Activated CD8-positive, alpha-beta T cell treated with anti-CD3 and anti-CD28 coated beads, Interleukin-2, amount 10 ng/mL, durations not matched to agents 7 days and 5 days (primary cell): ENCODE measurements at places on chromosomes 2 and 18.

DNA sequence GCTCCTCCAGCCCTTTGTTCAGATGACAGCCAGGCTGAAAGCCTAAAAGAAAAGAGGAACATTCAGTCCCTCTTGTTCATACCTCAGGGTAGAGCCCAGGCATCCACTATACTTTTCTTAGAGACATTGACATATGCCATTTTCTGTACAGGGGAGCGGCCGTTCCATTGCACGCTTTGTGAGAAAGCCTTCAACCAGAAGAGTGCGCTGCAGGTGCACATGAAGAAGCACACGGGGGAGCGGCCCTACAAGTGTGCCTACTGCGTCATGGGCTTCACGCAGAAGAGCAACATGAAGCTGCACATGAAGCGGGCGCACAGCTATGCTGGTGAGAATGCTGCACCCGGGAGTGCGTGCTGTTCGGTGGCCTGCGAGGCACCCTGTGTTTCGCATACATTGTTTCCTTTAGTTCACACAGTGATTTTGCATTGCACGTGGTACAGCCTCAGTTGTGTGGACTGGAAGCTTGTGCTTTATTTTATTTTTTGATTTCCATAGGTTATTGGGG is 138.2 kb downstream of the ZNF236 start:
- H3K27ac ChIP-seq: no peak overlapping the region
- peaks cover 30% of the 10 kb centered on the region for H3K4me1 ChIP-seq
- H3K27me3 ChIP-seq: no peaks in the 10 kb centered on the region
- no peak for DNase-seq
- H3K4me3 ChIP-seq: no peak overlapping the region

GRCh38 chr2:58350484-58350883 is 109.4 kb upstream of the FANCL start:
- H3K4me3 ChIP-seq: no peak overlapping the region
- no peaks in the 10 kb centered on the region for H3K36me3 ChIP-seq
- peak; percentile 30 for DNase-seq
- no peak overlapping the region for H3K27ac ChIP-seq
- peaks cover 43% of the 10 kb centered on the region for H3K27me3 ChIP-seq
- H3K4me1 ChIP-seq: peaks cover 11% of the 10 kb centered on the region

- peak; percentile 69 for DNase-seq
- peaks cover 56% of the 10 kb centered on the region for H3K36me3 ChIP-seq
- peak overlapping the region; percentile 58 for H3K4me3 ChIP-seq
- H3K27me3 ChIP-seq: no peaks in the 10 kb centered on the region
- H3K27ac ChIP-seq: peak overlapping the region; percentile 92
- peaks cover 82% of the 10 kb centered on the region for H3K4me1 ChIP-seq
Measured at GRCh38 chr2:234444893-234445292, 52.0 kb downstream of the ARL4C start.

GRCh38 chr2:230268606-230269243 is 43.2 kb downstream of the SP140 start:
- DNase-seq: no peak
- H3K27me3 ChIP-seq: no peaks in the 10 kb centered on the region
- H3K4me1 ChIP-seq: peaks cover 39% of the 10 kb centered on the region
- H3K27ac ChIP-seq: peak overlapping the region; percentile 9
- H3K36me3 ChIP-seq: peaks cover 85% of the 10 kb centered on the region
- H3K4me3 ChIP-seq: no peak overlapping the region

DNA sequence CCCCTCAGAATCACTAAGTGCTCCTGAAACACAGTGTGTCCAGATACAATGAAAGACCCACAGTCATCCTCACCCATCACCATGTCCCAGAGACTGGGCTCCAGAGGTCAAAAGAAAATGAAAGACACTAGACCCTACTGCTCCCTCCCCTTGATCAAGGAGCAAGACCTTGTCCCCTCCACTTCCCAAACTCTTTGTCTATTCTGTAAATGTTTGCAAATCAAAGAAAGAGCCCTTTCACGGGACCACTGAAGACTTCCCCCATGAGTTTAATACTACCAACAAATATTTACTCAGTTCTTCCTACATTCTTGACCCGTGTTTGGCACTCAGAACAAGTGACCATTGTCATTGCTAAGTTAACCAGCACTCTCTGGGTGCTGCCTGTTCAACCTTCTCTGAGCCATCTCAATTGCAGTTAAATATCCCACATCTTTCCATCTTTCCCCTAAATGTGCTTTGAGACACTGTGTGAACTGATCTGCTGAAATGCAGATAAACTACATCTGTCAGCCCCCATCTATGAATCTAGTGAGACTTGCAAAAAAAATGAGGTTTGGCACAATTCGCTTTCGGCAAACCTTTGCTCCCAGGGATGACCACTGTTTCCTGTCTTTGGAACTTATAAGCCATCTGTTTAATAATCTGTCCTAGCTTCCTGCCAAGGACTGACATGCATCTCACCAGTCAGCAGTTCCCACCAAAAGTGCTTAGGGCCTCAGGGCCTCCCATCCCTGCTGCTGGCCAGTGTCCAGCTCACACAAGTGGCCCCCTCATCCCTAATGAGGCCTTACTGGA is 170.3 kb downstream of the GFPT1 start:
- no peak overlapping the region for H3K27ac ChIP-seq
- no peak overlapping the region for H3K4me3 ChIP-seq
- H3K27me3 ChIP-seq: peaks cover 7% of the 10 kb centered on the region
- no peak for DNase-seq
- H3K36me3 ChIP-seq: no peaks in the 10 kb centered on the region

- no peaks in the 10 kb centered on the region for H3K36me3 ChIP-seq
- no peaks in the 10 kb centered on the region for H3K27me3 ChIP-seq
- DNase-seq: no peak
- no peak overlapping the region for H3K27ac ChIP-seq
- no peak overlapping the region for H3K4me3 ChIP-seq
Measured at GRCh38 chr2:166439078-166439477, 55.0 kb downstream of the SCN7A start.

- no peaks in the 10 kb centered on the region for H3K4me1 ChIP-seq
- no peak overlapping the region for H3K27ac ChIP-seq
- DNase-seq: no peak
- no peaks in the 10 kb centered on the region for H3K27me3 ChIP-seq
- no peak overlapping the region for H3K4me3 ChIP-seq
Measured at GRCh38 chr18:33116376-33116775, 324.1 kb downstream of the CCDC178 start.
